ENCODE measurements at places on chromosomes 5 and 9.
A peak's percentile ranks its signal among the peaks of the same experiment; 100 is the strongest.

- DNase-seq, result no peak
Observed at GRCh38 chr5:78600687-78601414, 47.7 kb downstream of the LHFPL2 start.

DNA sequence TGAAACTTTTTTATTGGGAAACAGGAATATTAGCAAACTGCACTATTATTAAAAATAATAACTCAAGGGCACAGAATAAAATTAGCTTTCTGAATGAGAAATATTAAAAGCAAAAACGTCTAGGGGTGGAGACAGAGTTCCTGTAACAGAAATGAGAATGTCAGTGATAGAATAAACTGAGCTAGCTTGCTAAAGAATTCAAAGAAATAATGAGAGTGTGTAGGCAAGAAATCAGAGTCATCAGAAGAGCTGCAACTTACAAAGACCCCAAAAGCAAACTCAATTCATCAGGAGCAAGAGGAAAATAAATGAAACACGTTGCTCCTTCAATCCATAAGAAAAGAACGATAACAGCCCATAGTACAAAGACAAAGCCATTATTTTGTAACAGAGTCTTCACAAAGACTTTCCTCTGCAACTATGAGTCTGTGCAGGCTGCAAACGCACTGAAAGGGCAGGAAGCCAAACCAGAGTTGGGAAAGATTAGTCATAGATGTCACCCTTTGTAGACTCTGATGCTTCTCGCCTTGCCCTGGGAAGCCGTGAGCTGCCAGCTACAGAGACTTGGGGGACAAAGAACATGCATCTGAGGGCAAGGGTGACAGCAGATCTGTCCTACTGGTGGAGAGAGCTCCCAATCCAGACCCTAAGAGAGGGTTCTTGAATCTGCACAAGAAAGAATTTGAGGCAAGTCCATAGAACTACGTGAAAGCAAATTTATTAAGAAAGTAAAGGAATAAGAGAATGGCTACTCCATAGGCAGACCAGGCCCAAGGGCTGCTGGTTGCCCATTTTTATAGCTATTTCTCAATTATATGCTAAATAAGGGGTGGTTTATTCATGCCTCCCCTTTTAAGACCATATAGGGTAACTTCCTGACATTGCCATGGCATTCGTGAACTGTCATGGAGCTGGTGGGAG lies 40.8 kb downstream of the SHC3 start:
- DNase-seq, result peak; percentile 24

DNA sequence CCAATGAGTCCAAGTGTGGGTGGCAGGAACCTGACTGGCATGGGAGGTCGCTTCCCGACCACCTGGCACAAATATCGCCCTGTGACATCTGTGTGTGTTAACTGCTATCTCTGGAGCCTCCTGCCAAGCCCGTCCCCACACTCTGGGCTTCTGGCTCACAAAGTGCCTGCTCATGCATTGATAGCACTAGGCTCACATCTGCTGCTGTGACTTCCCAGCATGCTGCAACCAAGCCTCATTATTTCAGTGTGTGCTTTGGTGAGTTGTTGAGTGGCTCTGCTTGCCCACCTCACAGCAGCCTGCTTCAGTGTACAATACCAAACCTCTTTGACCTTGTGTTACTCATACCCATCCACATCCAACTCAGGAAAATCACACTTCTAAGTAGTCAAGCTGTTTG lies 139.8 kb downstream of the APBA1 start:
- no peak for DNase-seq

DNA sequence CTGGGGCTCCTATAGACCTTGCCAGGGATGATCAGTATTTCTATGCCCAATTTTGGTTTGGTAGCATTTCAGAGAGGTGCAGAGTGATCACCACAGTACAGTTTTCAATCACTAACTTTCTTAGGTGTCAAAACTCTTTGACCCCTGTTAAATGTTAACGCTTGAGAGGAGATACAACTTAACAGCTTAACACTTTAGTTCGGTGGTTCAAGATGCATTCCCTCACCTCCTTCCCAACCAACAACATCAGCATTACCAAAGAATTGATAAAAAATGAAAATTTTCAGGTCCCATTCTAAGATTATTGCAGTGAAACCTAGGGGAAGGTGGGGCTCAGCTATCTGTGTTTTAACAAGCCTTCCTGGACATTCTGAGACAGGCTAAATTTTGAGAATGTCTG lies 16.2 kb downstream of the ALDH1A1 start:
- no peak for DNase-seq

DNA sequence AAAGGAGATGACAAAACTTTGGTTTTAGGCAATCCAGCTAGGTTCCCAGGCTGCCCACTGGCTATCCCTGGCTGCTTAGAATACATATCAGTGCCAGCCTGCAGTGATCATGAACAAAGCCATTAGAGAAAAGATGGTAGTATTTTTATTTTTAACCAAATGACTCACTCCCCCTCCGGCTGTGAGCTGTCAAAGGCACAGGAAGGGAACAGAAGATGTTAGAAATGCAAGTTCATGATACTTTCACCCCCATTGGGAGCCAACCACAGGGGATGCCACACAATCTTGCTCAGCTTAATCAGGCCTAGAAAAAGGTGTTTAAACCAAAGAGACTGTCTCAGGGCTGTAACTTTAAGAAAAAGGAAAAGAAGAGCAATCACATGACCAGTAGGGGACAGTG lies 70.3 kb upstream of the ASTN2 start:
- DNase-seq, result no peak

DNA sequence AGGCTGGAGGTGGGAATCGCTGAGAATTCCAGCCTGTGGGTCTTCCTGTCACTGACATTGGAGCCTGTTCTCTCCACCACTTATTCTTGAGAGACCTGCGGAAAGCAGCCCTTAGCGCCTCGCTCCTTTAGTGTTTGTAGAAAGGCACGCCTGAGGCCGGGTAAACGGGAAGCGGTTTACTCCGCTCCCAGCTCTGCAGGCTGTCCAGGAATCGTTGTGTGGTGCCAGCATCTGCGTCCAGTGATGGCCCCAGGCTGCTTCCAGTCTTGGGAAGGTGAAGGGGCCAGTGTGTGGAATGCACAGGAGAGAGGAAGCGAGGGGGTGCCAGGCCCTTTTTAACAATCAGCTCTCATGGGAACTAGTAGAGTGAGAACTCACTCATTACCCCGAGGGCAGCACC lies 44.6 kb upstream of the FCN2 start:
- no peak for DNase-seq

- DNase-seq, result no peak
Observed at GRCh38 chr9:33737811-33738606, 57.4 kb upstream of the PRSS3 start.

GRCh38 chr5:136249678-136250266 lies 56.8 kb upstream of the SMIM32 start:
- DNase-seq, result peak; percentile 12

DNA sequence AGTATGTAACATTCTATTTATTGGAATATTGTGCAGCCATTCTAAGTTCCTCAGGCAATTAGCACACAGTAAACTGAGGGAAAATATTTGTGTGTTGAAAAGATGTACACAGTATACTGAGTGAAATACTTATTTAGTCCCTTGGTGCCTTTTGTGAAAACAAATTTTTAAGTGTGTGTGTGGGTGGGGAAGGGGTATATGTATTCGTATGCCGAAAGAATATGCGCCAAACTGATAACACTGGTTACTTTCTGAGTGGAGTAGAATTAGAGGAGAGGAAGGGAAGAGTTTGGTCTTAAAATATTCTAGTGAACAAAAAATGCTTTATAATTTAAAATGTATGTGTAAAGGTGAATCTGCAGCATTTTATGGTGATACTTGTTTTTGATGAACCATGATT lies 3.1 kb downstream of the DCP2 start:
- no peak for DNase-seq
